ENCODE measurements at places on chromosomes 5 and 9. TPM values are rescaled to one million over a fixed set of nuclear protein-coding genes. Genes with fewer than 3 reads are reported as not detected.
A peak's percentile ranks its signal among the peaks of the same experiment; 100 is the strongest.

The PCDHGB2 gene
- total RNA-seq = 6.2 TPM

The PLCXD3 gene
- total RNA-seq = 2.6 TPM

DNA sequence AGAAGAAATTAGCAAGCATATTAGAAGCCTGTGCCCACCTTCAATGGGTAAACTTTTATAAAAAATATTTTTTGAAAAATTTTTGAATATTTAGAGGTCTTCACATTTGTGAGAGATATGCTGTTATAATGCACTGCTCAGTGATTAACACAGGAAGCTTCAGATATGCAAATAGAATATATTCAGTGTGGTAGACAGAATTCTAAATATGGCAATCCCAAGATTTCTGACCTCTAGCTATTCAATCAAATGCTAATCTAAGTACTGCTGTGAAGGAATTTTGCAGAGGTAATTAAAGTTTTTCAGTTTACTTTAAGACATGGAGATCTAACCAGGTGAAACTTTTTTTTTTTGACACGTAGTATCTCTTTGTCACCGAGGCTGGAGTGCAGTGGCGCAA lies 103.5 kb downstream of the ADAMTS19 start:
- DNase-seq = no peak

DNA sequence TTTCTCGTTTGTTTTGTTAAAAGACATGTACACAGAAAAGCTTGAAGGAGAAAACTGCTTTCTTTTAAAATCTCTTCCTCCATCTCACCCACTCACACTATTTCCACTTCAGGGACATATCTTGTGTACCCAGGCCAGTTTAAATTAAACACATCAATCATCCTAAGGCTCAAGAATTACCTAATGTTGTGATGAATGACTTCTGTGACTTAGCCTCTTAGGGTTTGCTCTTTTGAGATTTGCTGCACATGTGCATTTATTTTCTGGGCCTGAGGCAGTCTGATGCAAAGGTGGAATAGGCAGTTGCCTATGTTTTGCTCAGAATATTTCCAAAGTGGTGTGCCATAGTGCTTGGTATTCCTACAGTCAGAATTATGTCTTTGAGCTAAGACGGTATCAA lies 439.9 kb upstream of the CHD1 start:
- no peak for DNase-seq

DNA sequence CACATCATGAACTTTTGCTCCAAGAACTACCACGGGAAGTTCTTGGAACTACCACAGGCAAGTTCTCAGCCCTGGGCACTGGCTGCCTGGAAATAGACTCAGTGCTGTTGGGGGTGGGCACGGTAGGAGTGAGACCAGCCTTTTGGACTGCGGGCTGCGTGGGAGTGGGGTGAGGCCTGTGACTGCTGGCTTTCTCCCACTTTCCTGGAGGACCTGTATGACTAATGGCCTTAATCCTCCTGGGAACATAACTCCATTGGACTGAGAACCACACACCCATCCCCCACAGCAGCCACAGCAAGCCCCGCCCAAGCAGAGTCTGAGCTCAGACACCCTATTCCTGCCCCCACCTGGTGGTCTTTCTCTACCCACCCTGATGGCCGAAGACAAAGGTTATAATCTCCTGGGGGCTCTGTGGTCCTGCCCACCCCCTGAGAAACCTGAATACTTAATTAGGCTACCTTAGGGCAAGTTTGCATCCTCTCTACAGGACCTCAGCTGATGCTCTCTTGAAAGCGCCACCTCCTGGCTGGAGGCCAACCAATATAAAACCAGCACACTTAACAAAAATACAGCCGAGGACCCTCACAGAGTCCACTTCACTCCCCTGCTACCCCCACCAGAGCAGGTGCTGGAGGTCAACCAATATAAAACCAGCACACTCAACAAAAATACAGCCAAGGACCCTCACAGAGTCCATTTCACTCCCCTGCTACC lies 112.6 kb downstream of the CACNA1B start:
- DNase-seq = no peak

- DNase-seq = peak; percentile 4
Observed at GRCh38 chr9:127131871-127132270, 9.4 kb upstream of the ANGPTL2 start.

- DNase-seq = no peak
Observed at GRCh38 chr9:111582888-111583287, 16.6 kb downstream of the PTGR1 start.

DNA sequence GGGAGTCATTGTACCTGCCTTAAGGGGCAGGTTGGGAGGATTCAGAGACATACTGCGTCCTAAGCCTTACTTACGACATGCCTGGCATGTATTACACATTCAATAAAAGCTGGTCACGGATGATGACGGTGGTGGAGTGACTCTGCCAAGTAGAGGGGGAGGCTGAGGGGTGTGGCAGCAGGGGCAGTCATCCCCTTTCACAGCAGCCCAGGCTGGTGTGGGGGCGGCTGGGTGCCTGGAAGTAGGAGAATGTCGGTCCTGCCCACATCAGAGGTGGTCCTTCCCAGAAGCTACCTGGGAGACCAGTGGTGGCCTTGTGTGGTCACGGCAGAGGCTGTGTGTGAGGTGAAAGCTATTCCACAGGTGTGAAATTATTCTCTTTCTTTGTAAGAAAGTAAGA lies 8.9 kb downstream of the ZBTB34 start:
- no peak for DNase-seq
